Nephron progenitor cell (in vitro differentiated cells): ENCODE measurements at places on chromosomes 16 and 17.

DNA sequence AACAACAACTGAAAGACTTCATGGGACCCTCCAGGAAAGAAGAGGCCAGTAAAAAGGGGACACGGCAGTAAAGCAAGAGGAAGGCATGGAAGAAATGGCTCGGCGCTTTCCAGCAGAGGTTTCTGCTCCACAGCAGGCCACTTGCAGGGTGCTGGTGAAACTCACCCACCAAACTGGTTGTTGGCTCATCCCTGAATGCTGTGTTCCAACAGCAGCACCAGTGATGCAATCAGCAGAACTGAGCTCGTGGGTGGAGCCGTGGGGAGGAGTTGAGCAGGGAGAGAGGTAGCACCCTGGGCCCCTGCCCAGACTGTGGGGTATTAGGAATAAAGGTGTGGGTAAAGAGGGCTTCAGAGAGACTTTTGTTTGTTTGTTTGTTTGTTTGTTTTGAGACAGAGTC lies 62.8 kb upstream of the ADCY9 start:
- DNase-seq, result no peak

DNA sequence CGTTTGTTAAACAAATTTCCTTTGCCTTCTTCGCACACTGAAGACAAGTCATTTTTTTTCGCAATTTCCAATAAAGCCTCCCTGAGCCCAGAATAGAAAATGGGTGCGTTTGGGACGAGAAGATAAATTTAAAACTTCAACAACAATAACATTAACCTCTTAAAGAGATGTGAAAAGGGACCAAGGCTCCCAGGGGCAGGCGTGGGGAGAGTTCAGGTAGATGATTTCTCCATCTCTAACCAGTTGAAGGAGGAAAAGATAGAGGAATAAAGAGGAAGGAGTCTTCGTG lies 1.3 kb upstream of the HOXB4 start:
- DNase-seq, result no peak

- no peak for DNase-seq
Measured at GRCh38 chr17:40331743-40332641, 23.0 kb downstream of the RARA start.

- DNase-seq, result no peak
Measured at GRCh38 chr17:1951920-1952319, 73.2 kb downstream of the RTN4RL1 start.

DNA sequence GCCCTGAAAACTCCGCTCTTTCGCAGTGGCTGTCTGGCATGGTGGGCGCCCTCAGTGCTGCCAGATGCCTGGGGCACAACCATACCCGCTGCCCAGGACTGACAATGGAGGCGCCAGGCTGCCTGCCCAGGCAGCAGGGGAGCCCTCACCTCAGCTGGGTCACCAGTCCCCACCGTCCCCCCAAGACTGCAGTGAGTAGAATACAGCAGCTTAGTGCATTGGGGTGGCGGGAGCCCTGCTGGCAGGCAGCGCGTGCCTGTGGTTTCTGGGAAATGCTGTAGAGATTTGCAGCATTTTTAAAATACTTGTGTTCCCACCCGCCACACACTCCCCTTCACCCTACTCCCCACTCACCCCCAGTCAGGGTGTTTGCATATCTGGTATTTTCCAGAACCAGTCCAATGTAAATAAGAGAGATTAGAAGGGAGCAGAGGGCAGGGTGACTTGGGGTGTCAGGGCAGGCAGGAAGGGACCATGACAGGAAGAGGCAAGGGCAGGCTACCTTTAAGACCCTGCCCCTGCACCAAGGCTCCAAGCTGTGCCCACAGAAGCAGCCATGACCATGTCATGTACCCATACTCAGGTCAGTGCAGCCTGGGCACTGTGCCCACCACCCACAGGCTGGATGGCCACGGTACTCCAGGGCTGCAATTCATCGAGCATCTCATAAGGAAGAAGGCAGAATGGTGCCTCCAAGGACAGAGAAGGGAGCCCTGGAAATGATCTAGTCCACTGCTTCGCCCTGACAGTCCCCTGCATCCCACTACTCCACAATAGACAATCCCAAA lies 21.5 kb downstream of the MYO18A start:
- DNase-seq, result no peak

- DNase-seq, result no peak
Measured at GRCh38 chr17:373613-374230, 21.1 kb upstream of the RPH3AL start.

- DNase-seq, result no peak
Measured at GRCh38 chr17:6569370-6570285, 13.3 kb upstream of the PITPNM3 start.

- no peak for DNase-seq
Measured at GRCh38 chr16:51272420-51272819, 121.3 kb upstream of the SALL1 start.

DNA sequence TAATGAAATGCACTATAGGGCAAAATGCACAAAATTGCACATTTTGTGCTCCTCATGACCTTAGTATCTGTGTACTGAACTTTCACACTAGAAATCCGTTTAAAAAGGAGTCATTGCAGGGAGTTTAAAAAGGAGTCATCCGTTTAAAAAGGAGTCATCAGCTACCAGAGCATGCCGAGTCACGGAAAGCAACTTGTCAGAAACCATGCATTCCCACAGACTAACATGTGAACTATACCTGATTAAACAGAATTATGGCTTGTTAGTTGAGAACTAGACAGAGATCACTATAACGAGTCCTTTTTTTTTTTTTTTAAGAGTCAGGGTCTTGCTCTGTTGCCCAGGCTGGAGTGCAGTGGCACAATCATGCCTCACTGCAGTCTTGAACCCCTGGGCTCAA lies 35.9 kb downstream of the SLC6A4 start:
- DNase-seq, result no peak

GRCh38 chr16:57315416-57315815 lies 30.9 kb upstream of the PLLP start:
- no peak for DNase-seq

GRCh38 chr17:63316100-63316499 lies 130.0 kb downstream of the CYB561 start:
- DNase-seq, result no peak

DNA sequence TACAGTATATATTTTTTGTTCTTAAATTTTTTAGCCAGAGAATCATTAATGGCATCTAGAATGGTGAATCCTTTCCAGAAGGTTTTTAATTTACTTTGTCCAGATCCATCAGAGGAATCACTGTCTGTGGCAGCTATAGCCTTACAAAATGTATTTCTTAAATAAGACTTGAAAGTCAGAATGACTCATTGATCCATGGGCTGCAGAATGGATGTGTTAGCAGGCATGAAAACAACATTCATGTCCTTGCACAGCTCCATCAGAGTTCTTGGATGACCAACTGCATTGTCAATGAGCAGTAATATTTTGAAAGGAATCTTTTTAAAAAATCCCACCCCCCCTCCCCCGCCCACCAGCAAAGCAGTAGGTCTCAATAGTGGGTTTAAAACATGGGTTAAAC lies 51.4 kb downstream of the CACNG1 start:
- no peak for DNase-seq

GRCh38 chr17:14301279-14302090 lies 604 bp downstream of the HS3ST3B1 start:
- no peak for DNase-seq

GRCh38 chr17:74135391-74136167 lies 67.9 kb upstream of the RPL38 start:
- DNase-seq, result no peak

- DNase-seq, result no peak
Measured at GRCh38 chr17:28950752-28951427, 428 bp downstream of the PHF12 start.

DNA sequence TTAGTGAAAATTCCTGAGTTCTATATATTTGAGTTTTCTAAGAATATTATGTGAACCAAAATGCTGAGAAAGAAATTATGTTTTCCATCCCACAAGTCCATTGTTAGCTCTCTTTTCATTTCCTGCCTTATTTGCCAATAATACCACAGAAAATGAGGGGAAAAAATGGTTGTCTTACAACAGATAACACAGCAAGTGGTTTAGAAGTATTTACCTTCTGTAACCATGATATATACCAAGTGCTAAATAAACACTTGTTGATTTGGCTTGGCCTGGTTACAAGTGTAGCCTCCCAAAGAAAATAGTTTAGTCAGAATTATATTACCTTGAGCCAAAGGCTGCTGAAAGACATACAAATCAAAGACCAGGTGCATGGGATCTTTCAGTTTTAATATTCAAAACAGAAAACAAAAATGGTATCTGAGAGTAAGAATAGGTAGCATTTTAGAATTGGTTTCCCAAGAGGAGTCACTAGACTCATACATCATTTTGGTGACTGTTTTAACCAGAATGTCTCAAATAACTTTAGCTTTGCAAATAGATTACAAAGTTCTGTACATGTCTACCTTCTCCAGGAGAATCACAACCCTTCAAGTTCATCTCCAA lies 439.8 kb upstream of the DYNLRB2 start:
- DNase-seq, result no peak

DNA sequence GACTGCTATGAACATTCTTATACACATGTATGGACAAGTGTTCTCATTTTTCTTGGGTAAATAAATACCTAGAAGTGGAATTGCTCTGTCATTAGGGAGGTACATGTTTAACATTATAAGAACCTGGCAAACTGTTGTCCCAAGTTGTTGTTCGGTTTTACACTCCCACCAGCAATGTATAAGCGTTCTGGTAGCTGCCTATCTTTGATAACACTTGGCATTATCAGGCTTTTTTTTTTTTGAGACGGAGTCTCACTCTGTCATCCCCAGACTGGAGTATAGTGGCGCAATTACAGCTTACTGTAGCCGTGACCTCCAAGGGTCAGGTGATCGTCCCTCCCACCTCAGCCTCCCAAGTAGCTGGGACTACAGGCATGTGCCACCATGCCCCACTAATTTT lies 16.3 kb downstream of the ATAD5 start:
- no peak for DNase-seq

- no peak for DNase-seq
Measured at GRCh38 chr17:43753493-43754129, 5.0 kb downstream of the SOST start.

DNA sequence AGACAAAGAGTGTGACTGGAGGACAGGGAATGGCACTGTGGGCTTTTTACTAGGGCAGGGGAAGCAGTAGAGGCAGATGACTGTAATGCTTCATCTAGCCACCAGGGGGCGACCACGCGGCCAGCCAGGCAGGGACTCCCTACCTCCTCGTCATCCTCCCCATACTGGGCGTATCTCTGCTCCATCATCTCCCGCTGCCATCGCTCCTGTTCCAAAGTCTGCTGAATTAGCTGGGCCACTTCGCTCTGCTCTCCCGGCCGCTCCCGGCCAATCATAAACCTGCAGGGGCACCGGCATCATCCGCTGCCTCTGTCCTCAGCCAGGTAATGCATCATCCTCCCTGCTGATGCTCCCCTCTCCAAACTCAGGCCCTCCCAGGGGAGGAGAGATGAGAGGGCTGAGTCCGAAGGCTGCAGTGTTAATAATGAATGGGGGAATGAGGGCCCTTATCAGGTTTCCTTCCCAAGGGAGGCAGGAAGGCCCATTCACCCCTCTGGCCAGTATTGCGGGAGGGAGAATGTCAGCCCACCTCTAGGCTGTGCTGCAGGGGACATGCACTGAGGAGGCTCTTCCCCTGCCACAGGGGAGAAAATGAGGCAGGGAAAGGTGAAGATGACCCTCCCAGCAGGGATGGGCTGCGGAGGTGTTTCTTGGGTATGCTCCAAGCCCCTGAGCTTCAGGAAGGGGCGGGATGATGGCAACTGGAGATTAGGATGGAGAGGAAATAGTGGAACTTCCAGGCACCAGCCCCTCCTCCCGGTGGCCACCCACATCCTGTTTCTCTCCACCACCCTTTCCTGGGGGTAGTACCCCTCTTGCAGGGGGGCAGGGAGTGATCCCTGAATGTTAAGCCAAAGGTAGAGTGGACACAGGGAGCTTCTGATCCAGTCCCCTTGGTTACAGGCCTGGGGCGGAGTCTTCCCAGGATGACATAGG lies 10.3 kb upstream of the SAMD14 start:
- peak; percentile 82 for DNase-seq

DNA sequence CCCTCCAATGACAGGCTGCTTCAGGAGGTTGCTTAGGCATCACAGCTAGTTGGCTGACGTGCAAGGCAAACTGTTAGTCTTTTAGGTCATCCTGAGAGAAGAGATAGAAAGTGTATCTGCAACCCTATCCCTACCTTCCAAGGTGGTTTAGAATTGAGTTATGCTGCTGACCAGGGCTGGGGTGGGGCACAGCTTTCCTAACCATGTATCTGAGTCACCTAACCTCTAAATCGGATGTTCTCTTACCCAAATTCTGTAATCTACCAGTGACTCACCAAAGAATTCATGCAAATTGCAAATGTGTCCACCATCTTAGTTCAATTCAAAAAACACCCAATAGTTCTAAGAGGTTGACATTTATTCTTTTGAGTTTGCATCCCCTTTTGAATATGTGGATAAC lies 107.2 kb upstream of the DYNLRB2 start:
- DNase-seq, result no peak

DNA sequence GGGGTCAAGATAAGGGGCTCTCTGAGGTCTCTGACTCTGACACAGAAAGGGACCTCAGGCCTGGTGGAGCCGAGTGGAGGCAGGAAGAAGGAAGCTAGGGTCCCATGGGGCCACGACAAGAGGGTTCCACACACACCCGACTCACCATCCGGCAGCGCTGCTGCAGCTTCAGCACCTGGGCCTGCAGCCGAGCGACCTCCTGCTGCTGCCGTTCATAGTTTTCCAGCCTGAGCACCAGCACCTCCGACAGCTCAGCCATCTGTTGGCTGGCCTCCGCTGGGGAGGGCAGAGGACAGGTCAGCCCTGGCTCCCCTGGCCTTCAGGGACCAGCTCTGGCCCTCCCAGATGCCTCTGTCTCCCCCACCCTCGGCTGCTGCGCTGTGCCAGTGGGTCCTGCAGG lies 6.4 kb downstream of the HAP1 start:
- no peak for DNase-seq

DNA sequence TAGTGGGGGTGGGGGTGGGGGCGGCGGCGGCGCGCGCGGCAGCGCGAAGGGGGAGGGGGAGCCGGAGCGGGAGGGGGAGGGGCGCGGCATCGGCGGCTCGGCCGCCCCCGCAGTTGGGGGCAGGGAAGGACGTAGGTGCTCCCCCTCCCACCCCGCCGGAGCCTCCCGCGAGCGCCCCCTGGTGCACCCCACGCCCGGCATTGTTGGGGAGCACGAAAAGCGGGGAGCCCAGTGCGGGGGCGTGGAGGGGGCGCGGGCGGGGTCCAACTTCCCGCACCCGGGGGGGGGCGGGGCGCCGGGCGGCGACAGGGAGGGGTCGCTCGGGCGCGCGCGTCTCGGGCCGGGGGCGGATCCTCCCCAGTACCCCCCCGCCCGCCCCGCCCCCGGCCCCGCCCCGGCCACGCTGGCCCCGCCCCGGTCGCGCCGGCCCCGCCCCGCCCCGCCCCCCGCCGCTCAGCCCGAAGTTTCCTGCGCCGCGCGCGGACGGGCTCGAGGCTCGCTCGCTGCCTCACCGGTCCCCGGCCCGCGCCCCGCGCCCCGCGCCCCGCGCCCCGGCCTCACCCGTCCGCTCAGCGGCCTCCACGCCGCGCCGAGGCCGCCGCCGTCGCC lies at the start of gene CACNA1H:
Gene CACNA1H, plus strand, starts transcription at position 456 of the 609 bp plus-strand sequence. CDS start 632 bp downstream, outside the sequence.
- DNase-seq, result peak; percentile 80

- DNase-seq, result peak; percentile 85
Measured at GRCh38 chr17:78421534-78422266, 43.3 kb downstream of the PGS1 start.

GRCh38 chr17:7216242-7217112 lies 3.2 kb downstream of the DLG4 start:
- no peak for DNase-seq

GRCh38 chr16:25679511-25679910 lies 12.2 kb upstream of the HS3ST4 start:
- DNase-seq, result no peak

- DNase-seq, result no peak
Measured at GRCh38 chr17:48460052-48460451, 30.0 kb upstream of the SKAP1 start.
